Suppressor macrophage treated with lipopolysaccharide for 1 hour (primary cell): ENCODE measurements at places on chromosomes 4 and X.
A peak's percentile ranks its signal among the peaks of the same experiment; 100 is the strongest.

- DNase-seq = peak; percentile 30
These were observed 871 bp upstream of the HPGD start for GRCh38 chr4:174523025-174523693.

DNA sequence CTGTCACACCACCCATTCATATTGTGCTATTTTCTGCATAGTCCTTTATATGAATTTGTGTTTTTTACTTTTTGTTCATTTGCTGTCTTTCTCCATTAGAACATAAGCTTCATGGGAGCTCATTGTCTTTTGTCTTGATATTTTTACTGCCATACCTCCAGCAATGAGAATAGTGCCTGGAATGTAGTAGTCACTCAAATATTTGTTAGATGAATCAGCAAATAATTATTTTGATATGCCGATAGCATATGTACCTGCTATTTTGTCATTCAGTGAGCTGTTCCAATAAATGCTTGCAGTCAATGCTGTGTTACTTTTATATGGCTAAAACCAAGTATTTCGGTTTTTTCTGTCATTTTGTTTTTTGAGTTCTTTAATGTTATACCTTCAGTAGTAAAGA, 43.5 kb upstream of the SLC25A31 start:
- DNase-seq = no peak

- peak; percentile 52 for DNase-seq
These were observed 47.0 kb upstream of the MID1IP1 start for GRCh38 chrX:38754102-38754790.

DNA sequence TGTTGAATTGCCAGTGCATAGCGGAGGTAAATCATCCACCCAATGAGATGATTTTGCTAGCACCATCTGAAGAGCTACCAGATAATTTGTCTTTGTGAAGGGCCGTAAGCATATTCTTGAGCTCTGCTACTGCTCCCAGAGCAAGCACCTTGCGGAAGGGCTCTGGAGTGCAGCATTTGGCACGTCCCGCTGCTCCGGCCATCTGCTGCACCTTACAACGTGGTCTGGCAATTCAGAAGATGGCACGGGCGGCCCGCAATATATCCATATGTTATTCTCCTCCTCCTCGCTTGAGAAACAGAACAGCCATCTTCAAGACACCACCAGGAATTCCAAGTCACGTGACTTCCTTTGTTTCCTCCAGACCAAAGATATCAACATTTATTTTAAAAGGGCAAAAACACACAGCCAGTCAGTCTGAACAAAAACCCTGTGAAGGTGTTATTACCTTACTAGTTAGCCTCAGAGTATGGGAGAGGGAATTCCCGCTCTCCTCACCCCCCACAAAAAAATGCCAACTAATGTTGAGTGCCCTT, 1095.7 kb upstream of the TENM3 start:
- DNase-seq = no peak

GRCh38 chr4:76634220-76634619, 199.2 kb downstream of the SHROOM3 start:
- no peak for DNase-seq

DNA sequence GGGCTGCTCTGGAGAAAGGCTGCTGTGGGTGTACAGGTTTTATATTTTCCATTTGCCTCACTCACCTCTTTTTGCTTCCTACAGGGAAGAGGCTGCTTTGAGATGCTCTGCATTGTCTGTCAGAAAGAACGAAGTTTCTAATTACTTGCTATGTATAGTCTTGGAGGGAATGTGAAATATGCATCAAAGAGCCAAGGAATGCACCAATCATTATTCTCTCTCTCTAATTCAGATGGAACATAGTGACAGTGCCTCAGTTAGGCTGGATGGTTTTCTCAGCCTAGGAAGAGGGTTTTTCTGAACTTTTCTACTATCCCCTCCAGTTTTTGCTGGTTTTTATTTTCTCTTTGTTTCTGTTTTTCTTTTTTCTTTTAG, 106.8 kb upstream of the SLC4A4 start:
- DNase-seq = no peak

DNA sequence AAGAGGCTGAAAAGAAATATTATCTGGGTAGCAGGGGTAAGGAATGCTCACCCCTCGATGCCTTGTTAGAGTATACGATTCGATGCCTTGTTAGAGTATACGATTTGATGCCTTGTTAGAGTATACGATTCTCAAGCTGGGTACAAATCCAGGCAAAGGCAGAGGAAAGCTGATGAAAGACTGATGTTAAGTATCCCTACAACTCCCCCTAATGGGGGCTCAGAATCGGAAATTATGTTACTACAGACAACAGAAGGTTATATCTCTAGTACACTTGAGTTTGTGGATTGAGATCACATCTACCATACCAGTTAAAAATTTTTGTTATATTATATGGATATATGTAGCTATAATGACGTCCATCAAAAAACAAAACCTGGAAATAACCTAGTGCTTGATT, 4.8 kb downstream of the LRRC66 start:
- DNase-seq = no peak

DNA sequence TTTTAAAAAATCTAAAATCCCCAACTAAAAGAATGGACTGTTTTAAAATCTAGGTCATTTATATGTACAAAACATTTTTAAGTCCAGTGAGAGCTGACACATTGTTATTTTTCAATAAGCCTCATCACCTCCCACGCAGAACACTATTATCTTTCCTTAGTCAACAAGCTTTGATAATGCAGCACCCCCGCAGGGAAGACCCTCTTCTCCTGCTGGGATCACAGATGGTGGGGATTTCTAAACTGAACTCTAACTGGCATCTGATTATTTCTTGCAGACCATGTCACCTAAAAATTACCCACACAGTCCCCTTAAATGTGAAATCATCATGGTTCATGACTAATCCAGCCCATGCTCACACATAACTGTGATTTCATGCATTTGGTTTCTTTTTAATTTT, 11.6 kb downstream of the SYTL4 start:
- DNase-seq = peak; percentile 3

DNA sequence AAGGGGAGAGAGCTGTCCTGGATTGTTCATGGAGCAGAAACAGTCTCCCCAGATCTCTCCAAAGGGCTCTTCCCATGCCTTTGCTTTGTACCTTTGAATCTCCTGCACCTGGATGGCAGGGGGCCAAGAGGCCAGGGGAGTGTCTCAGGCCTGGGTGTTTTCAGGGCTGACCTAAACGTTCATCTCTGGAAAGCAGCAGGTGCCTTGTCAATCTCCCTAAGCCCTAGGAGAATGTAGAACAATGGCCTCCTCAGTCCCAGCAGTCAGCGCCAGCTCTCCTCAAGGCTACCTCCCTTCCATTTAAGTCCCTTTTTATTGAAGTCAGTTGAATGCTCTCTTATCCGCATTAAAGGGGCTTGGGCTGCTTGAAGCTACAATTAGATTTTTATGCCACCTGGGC, 31.2 kb upstream of the NSUN7 start:
- no peak for DNase-seq

DNA sequence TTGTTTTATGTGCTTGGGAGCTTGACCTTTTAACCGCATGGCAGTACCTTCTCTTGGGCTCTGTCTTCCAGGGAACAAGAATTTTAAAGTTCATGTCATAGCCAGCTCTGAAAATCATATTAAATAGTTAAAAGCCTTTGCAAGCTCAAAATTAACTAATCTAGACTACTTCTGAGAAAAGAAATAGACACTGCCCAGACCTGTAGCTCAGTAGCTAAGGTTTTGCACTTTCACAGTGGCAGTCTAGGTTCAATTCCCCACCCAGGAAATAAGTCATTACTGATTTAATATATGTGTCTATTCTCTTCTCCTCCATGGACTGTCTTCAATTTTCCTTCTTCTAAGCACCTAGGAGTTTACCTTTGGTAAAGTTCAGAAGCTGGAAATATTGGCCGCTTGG, 27.4 kb downstream of the HSD17B11 start:
- DNase-seq = no peak

DNA sequence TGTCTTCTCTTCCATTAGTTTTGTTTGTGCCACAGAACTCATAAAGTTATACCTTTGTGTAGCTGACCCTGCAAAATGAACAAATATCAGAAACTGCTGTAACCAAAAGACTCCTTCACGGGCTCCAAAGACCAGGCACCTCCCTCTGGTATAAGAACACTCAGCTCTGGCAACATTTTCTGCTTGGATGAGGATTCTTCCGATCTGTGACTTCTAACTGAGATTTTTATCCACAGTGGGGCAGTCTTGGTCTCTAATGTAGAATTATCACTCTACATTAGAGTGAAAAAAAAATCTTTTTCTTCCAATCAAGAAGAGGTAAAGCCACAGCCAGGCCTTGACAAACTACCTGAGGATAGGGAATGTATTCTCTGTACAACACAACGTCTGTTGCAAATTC, 38.5 kb upstream of the PRSS48 start:
- no peak for DNase-seq

DNA sequence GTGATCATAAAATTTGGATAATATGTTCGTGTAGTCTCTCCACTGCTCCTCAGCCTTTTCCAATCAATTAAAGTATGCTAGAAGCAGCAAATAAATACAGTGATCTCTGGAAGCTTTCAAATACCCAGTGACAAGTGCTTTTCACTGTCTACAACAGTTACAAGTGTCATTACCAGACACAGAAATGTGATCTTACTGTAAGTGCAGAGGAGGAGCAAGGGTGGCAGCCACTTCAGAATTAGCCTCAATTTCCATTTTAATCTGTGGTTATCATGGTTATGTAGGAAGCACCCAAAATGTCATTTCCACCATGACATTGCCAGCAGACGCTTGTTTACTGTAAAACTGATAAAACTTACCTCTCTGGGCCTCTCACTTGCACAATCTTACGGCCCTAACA, 133.9 kb upstream of the ADAMTS3 start:
- DNase-seq = no peak

DNA sequence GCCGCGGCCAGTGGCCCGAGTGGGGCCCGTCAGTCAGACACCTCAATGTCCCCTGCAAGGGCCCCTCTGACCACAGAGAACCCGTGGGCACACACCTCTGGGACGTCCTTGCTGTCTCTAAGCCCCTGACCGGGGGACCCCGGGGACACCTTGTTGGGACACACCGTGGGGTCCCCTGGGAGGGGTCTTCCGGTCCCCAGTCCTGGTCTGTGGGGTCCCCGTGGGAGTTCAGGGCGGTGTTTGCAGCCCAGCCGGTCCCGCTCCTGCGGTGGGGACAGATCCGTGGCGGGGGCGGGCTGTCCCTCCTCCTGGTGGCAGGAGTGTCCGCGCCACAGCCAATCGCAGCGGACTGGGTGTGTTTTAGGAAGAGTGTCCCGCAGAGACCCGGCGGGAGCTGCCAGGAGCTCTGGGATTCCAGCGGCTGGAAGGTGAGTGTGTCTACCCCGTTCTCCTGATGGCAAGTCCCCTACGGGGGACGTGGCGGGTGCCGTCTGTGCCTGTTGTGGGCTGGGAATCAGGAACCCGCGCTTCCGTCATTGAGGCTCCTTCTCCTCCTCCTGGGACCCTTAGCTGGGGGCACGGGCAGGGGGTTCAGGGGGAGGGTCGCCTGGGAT, 5.1 kb upstream of the PLCXD1 start:
- DNase-seq = peak; percentile 71

DNA sequence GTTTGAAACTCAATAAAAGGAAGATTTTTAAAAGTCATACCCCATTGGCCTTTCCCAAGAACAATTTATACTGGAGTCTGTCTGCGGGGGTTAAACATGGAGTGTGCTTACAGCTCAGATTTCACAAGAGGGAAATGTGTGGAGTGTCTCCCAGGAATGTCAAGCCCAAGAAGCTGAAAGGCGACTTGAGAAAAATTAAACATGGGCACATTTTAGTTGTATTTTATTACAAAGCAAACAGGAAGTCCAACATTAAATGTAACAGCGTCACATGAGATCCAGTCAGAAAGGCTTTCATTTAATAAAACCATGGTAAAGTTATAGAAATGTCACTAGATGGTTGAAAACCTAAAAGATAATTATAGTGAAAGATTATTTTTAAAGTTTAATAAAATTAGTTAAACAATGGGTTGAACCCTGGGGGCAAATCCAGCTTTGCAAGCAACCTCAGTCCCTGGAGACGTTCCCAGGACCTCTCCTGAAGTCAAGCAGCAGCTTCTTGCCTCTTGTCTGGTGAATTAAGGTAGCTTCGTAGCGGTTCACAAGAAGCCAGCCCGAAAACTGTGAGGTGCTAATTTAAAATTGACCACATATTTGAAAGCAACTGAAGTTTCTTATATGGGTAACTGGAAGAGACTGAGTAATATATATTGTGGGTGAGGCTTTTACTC, 168.4 kb upstream of the EDNRA start:
- no peak for DNase-seq

DNA sequence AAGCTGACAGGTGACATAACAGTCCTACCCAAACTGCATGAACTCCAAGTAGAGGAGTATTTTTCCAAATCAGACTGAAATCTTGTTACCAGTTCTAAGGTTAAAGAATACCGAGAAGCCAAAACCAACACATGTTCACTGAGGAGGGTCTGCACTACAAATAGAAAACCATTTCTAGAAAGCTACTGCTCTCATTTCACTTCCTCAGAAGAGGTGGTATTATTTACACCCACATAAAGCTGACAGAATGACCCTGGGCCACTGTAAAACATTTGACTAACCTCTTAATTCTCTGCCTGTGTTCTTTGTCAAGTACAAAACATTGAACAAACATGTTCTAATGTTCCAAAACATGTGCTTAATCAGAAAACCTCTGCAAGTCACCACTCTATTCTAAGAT, 95.8 kb downstream of the IQCM start:
- DNase-seq = no peak

DNA sequence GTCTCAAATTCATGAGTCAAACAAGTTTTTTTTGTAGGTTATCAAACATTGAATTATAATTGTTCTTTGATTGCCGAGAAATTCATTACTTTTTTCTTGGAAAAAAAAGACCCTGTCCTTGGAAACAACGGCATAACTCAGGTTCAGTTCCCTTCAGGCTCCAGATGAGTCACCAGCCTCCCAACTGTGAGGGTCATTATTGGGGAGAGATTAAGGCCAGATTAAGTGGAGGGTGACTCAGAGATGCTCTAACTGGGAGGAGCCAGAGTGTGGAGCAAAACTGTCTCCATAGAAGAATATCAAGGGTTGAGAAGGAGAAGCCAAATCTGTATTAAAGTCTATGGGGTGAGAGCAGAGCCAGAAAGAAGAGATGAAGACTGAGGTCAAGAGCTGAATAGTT, 9.6 kb downstream of the ADGRG4 start:
- no peak for DNase-seq

DNA sequence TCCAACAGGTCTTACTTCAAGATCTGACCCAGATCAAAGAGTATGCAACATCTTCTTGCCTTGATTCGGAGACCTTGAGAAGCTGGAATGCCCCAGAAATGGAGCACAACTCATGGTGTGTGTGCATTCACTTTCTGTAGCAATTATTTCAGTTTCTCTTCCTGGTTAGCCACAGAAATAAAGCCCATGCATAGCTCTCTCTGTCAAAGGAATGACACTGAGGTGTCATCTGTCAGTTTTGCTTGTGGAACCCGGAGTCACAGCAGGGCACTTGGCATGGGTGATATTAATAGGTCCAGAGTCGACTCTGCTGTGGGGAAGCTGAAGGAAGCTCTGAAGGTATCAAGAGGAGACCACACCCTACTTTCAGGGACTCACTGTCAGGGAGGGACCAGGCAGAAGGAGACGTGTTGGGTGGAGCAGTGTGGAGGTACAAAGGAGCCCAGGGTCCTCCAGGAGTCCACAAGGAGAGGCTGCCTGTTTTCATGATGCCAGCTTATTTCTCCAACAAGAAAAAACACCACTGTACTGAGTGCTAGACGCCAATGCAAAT, 10.7 kb downstream of the CLNK start:
- DNase-seq = no peak

GRCh38 chr4:139576219-139576618, 20.2 kb upstream of the SETD7 start:
- no peak for DNase-seq
